ENCODE measurements at places on chromosomes 11 and 22. TPM values are rescaled to one million over a fixed set of nuclear protein-coding genes. Genes with fewer than 3 reads are reported as not detected.

The OR51B5 gene
- 0.11 TPM for total RNA-seq

The LRRC75B gene
- 4.2 TPM for total RNA-seq

The SLC1A2 gene
- total RNA-seq: 0.39 TPM

The CASP1 gene
- 15.8 TPM for total RNA-seq

The OR52L1 gene
- total RNA-seq: not detected

The TMEM138 gene
- total RNA-seq: 31.6 TPM

The CPT1B gene
- total RNA-seq: 2.4 TPM

The UPK3A gene
- not detected for total RNA-seq

The KRTAP5-8 gene
- total RNA-seq: 0.22 TPM

The XKR3 gene
- not detected for total RNA-seq

The KRTAP5-11 gene
- total RNA-seq: not detected

The CST6 gene
- total RNA-seq: 7.6 TPM

The SEPTIN5 gene
- 20.6 TPM for total RNA-seq

The NXPE1 gene
- 0.11 TPM for total RNA-seq

The OR4A16 gene
- not detected for total RNA-seq

The PLEKHB1 gene
- total RNA-seq: 0.97 TPM

The B3GAT1 gene
- not detected for total RNA-seq

The DRD2 gene
- total RNA-seq: 0.11 TPM

The NAALAD2 gene
- 0.22 TPM for total RNA-seq

The CNGA4 gene
- total RNA-seq: not detected

The ROM1 gene
- total RNA-seq: 10.6 TPM

The OR52N2 gene
- total RNA-seq: not detected

The CCDC116 gene
- total RNA-seq: 0.11 TPM

All from articular chondrocyte of knee joint (primary cell).